A549 (cell line): ENCODE measurements at places on chromosomes 13 and 19.

GRCh38 chr19:46761418-46761831, 15.2 kb upstream of the STRN4 start:
- no peak for DNase-seq

DNA sequence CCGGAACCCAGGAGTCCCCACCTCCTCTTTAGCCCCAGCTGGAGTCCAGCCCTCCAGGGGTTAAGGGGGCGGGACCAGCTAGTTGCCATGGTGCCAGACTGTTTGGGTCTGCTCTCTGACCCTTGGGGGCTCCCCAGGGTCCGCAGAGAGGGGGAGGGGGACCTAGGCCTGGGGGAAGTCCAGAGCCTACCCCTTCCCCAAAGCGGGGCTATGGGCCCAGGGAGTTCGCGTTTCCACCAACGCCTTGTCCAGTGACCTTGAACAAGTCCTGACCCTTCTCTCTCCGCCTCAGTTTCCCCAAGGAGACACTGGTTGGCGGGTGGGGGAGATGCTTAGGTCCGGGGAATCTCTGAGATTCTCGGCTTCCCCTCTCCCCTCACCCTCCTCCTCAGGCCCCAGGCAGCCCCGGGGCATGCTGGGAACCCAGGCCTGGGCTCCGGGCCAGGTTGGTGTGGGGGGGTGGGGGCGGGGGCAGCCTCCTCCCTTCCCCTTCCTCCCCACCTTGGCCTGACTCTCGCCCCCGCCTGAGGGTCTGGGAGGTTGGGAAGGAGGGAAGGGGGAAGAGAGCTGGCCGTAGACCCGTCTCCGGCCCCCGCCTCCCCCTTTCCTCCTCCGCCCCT, 2.6 kb upstream of the SPACA6 start:
- peak; percentile 92 for DNase-seq

- no peak for DNase-seq
These were observed 3.2 kb upstream of the RGCC start for GRCh38 chr13:41454170-41454569.

GRCh38 chr13:46622630-46623256, 69.8 kb downstream of the LRCH1 start:
- DNase-seq = no peak

DNA sequence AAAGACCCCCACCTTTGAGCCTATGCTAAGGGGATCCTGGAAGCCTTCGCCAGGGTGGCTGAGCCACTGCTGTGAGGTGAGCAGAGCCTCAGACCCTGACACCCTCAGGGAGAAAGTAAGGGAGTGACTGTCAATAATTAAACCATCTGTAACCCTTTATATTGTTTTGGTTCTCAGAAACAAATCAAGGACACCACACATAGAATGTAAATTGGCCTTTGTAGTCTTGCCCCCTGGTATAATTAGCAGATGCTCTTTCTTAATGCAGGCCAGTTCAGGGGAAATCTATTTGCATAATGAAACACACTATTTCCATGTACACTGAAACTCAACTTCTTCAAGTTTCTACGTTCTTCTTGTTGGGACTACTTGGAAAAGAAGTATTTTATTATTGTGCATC, 127.7 kb upstream of the EDNRB start:
- no peak for DNase-seq

DNA sequence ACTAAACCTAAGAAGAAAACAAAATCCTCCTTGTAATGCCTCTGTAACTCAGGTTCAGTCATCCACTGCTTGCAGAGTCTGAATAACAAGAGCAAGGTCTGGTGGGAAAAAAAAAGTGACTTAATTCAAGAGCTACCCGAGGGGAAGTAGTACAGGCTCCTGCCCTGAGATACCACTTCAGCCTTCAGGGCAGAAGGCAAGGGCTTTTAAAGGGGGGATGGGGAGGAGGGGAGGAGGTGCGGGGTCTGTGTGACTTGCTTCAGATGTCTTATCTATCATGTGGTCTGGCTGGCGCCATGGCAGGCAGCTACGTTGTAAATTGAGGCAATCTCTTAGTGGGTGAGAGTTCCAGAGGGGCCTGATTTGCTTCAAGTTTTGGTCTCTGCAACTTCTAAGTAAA, 66.7 kb downstream of the LRRC63 start:
- DNase-seq = no peak

- peak; percentile 37 for DNase-seq
These were observed 41.4 kb downstream of the ZNF333 start for GRCh38 chr19:14731200-14731599.

- no peak for DNase-seq
These were observed 1.1 kb upstream of the PSMC4 start for GRCh38 chr19:39969681-39970424.

DNA sequence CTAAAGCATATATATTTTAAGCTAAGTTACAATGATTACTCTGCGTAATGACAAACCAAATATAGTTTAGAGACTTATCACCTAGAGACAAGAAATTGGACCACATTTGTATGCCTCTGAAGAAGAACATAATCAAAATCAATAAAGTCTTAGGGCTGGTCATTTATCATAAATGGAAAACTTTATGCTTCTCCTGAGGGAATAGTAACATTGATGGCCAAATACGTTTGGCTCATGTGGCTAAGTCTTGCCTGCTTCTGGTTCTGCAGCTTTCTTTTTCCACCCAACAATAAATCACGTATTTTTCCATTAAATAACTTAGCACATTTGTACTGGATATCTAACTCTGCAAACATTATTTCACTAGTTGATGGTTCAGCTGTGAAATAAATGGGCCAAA, 458.4 kb downstream of the SLITRK1 start:
- no peak for DNase-seq

- no peak for DNase-seq
These were observed 361.5 kb upstream of the HTR2A start for GRCh38 chr13:47258384-47258783.

DNA sequence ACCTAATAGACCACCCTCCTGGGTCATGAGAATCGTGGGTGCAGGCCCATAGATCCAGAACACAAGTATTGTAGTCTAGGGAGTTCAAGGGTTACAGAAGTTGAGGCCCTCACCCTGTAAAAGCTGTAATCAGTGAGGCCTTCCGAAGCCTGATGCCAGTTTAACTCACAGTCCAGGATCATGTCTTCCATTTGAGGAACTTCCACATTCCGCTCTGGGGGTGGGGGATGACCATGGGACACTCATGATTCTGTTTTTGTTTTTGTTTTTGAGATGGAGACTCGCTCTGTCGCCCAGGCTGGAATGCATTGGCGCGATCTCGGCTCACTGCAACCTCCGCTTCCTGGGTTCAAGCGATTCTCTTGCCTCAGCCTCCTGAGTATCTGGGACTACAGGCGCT, 1.7 kb upstream of the RASIP1 start:
- DNase-seq = no peak

GRCh38 chr13:48978942-48979601, 3.4 kb downstream of the FNDC3A start:
- DNase-seq = no peak

GRCh38 chr19:7980635-7981121, 24.8 kb downstream of the ELAVL1 start:
- no peak for DNase-seq

GRCh38 chr13:109783447-109783814, 3.0 kb downstream of the IRS2 start:
- no peak for DNase-seq

DNA sequence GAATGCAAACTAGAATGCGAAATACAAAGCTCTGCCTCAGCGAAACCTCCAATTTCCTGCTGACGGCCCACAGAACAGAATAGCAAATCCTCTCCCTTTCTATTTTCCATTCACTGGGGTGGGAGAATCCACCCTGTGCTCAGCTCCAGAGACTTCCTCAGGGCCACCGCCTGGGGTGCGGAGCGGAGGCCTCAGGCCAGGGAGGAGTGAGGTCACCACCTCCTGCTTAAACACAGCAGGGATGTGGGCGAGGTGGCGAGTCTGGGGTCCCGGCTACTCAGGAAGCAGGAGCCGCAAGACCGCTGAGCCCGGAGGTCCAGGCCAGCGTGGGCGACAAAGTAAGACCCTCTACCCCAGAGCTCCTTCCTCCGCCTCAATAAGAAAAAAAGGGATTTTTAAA, 666 bp upstream of the ZNF320 start:
- no peak for DNase-seq

GRCh38 chr19:55262359-55262758, 3.5 kb upstream of the PPP6R1 start:
- DNase-seq = no peak

GRCh38 chr13:98648686-98649085, 71.8 kb upstream of the STK24 start:
- no peak for DNase-seq

GRCh38 chr13:76638882-76639281, 247.3 kb downstream of the KCTD12 start:
- no peak for DNase-seq

DNA sequence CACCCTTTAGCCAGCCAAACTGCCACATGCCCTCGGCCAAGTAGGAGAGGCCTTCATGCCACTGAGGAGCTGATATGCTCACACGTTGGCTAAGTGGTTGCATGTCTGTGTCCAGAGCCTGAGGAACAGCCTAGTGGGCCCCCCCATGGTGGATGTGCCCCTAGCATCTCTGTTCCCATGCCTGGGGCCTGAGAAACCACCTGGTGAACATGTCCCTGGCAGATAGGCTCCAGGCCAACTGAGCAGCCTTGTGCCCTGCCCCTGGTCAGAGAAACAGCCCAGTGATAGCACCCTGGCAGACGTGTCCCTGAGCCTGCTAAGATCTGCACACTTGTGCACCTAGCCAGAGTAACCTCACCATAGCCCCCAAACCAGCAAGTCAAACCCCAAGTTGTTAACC, 121.8 kb upstream of the WASF3 start:
- DNase-seq = no peak

DNA sequence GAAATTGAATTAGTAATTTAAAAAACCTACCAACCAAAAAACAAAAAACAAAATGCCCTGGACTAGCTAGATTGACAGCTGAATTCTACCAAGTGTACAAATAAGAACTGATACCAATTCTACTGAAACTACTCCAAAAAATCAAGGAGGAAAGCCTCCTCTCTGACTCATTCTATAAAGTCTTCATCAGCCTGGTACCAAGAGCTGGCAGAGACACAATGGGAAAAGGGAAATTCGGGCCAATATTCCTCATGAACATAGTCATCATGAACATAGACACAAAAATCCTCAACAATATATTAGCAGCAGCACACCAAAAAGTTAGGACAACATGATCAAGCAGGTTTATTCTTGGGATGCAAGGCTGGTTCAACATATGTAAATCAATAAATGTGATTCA, 2667.7 kb upstream of the PCDH20 start:
- DNase-seq = no peak

GRCh38 chr13:30388406-30389283, 33.6 kb upstream of the UBE2L5 start:
- no peak for DNase-seq

GRCh38 chr19:47241919-47242577, 11.0 kb upstream of the BBC3 start:
- no peak for DNase-seq

DNA sequence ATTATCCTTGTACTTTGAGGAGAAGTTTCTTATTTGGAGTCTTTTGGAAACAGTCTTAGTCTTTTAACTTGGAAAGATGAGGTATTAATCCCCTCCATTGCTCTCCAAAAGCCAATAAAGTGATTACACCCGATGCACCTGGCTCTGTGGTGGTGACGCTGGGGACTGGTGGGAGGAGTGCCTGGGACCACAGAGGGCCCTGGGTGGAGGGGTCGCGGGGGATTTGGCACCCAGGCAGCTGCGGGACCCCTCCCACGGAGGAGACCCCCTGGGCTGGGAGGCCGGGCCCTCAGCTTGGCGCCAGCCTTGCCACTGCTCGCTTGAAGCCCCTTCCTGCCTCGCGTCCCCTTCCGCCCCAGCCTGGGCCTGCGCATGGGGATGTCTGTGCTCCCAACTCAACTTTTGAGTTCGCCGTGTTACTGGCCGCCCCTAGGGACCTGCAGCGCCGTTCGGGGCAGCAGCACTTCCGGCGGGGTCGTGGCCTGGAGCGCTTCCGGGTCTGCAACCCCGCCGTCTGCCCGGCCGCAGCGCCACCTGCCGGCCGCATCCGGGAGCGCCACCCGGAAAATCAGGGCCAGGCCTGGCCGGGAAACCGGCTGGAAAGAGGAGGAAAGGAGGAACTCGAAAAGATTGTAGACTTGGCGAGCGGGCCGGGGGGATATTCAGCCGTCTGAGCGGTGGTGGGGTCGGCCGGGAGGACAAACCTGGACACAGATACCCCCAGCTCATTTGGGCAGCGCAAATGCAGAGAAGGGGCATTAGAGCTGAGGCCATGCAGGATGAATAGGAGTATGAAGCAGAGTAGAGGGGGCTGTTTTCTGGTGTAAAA, 8.4 kb downstream of the PEAK3 start:
- DNase-seq = peak; percentile 86

DNA sequence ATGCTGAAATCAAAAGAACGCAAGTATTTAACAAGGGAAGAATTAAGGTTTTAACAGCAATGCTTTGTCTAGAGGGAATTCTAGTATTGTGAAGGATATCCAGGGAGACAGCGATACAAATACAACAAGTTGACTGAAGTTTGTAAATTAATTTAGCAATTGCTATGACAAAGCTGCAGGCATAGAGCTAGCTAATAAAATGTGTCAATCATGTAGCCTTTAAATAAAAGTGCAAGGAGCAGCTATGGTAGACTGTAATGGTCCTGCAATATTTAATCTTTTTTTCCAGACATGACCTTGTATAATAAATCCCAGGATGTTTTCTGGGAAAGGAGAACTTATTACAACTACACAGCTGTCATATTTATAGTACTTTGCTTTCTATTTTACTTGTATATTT, 779.3 kb downstream of the SLITRK5 start:
- DNase-seq = no peak

DNA sequence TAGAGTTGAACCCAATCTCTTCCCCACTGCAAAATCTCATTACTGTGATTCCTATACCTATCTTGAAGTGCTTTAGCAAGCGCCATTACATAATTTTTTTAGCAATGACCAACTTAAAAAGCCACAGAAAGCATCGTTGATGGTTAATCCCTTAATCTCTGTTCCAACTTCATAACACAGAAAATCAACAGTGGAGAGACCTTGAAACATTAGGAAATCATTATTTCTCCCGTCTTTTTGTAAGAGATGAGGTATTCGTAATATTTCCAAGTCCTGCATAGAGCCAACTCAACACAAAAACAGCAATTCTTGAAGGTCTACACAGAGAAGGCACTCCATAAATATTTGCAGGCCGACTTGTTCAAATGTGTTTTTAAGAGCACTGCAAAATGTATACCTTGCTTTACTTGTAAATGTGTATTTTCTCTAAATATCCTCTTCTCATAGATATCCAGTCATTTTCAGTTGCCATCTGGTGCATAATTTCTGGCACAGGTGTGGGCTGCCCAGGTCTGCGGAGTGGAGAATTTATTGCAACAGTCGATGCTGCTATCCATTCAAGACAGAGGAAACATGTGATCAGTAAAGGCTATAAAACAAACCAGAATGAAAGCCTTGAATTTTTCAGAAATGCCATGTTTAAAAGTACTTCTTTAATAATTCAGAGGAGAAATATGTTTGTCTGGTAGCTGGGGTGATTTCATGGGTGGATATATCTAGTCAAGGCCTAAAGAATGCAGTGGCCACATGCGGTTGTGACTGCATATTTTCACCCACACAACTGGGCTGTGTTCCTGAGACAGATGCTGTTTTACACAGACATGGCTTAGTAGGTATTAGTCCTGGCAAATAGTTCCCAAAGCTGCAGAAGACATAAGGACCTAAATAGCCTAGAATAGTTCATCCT, 234.3 kb upstream of the STARD13 start:
- no peak for DNase-seq
